ENCODE measurements at places on chromosomes 6 and 20. TPM values are rescaled to one million over a fixed set of nuclear protein-coding genes. Genes with fewer than 3 reads are reported as not detected.
A peak's percentile ranks its signal among the peaks of the same experiment; 100 is the strongest.

The DNAJC5 gene
- 34.6 TPM for total RNA-seq

The BRD2 gene
- 181 TPM for total RNA-seq

The MROH8 gene
- 3.4 TPM for total RNA-seq

The CDS2 gene
- 135 TPM for total RNA-seq

- no peak for DNase-seq
Measured at GRCh38 chr6:128336436-128337095, 183.8 kb downstream of the PTPRK start.

- DNase-seq = no peak
Measured at GRCh38 chr20:12700701-12701100, 308.1 kb upstream of the SPTLC3 start.

- no peak for DNase-seq
Measured at GRCh38 chr6:33898771-33899170, 95.0 kb upstream of the MLN start.

- DNase-seq = no peak
Measured at GRCh38 chr20:45361793-45362192, 1.2 kb upstream of the SYS1 start.

DNA sequence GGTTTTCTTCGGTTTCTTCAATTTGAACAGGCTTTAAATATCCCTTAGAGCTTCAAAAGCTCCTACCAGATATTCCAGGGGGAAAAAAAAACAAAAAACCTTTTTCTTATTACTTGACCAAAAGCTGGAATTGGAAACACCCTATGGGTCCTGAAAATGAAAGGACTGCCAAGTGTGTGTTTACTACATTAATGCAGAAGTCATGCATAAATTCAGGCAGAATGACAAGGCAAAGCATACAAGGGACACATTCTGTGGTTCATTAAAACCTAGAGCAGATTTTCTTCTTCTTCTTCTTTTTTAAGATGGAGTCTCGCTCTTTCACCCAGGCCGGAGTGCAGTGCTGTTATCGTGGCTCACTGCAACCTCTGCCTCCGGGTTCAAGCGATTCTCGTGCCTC is 119.1 kb downstream of the GMDS start:
- DNase-seq = no peak

- no peak for DNase-seq
Measured at GRCh38 chr20:35487479-35487878, 32.1 kb downstream of the CEP250 start.

GRCh38 chr6:158041370-158041769 is 59.7 kb downstream of the SYNJ2 start:
- DNase-seq = peak; percentile 47

DNA sequence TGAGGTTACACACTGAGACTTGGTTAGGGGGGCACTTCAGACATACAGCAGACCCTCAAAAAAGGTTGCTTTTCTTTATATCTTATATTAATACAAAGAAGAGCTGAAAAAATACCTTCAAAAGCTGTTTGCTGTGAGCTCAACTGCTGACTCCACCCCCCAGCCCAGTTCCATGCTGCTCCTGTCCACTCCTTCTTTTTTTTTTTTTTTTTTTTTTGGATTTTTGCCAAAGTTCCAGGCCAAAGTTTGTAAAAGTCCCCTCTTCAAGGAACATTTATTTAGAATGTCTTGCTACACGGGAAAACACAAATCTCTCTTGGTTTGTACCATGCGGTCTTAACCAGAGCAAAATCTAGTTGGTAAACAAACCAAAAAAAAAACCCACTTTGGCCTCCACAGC is 85.3 kb upstream of the AKAP12 start:
- DNase-seq = no peak

- no peak for DNase-seq
Measured at GRCh38 chr20:37890643-37891042, 12.3 kb upstream of the VSTM2L start.

- no peak for DNase-seq
Measured at GRCh38 chr20:47232518-47232917, 124.0 kb downstream of the ZMYND8 start.

- no peak for DNase-seq
Measured at GRCh38 chr6:40585651-40586269, 1.4 kb downstream of the LRFN2 start.
